ENCODE measurements at places on chromosomes 7 and 10.

- DNase-seq = no peak
Observed at GRCh38 chr7:117072620-117073118, 119.4 kb downstream of the ST7 start.

DNA sequence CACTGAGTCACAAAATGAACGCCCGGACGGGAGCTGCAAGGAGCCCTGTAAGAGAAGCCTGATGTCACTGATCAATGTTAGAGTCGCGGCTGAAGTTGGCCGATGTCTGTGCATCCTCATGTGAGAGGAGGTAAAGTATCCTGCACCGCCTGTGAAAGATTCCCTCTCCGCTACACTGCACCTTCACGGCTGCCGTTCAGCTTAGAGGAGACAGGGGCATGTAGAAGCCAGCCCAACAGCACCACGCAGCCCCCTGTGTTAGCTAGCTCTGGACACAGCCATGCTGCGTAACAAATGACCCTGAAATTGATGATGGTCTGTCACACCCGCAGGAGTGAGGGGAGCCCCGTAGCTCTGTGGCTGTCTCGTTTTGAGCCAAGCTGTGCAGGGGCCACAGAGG lies 81.5 kb upstream of the DIP2C start:
- no peak for DNase-seq

DNA sequence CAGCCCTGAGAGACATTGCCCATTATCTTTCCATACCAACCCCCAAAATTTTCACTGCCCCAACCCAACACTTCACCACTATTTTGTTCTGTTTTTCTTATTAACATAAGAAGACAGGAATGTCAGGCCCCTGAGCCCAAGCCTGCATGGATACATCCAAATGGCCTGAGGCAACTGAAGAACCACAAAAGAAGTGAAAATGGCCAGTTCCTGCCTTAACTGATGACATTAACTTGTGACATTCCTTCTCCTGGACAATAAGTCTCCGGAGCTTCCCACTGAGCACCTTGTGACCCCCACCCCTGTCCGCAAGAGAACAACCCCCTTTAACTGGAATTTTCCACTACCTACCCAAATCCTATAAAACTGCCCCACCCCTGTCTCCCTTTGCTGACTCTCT lies 1076.4 kb upstream of the GHITM start:
- no peak for DNase-seq

- no peak for DNase-seq
Observed at GRCh38 chr10:86918022-86918471, 39.4 kb downstream of the MMRN2 start.

DNA sequence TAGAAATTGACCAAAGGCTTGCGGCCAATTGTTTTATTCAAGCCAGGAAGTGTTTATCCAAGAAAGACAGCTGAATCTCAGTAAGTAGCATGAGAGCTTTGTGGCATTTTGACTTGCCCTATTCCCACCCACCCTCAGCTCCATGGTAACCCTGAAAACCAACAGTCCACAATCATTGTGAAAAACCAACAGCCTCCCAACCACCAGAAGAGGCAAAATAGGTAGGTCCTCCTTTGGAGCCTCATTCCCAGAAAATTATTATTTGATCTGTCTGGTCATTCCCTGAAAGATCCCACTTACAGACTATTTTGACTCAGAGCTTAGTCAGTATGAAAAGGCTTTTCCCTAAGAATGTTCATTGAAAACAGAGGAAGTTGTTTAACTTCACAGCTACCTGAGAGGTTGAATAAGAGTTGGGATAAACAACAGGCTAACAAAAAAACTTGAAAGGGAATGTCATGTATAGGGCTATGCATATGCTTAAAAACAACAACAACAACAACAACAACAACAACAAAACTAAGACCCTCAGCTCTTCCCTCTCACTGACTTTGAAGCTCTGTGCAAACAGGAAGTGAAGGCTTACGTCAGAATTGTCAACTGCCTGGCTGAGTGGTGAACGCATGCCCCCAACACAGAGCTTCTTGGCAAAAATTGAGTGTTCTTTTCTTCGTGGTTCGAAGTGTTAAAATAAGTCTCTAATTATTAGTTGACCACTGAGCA lies 11.2 kb downstream of the KPNA7 start:
- DNase-seq = no peak

- DNase-seq = no peak
Observed at GRCh38 chr10:20871970-20872369, 25.1 kb downstream of the NEBL start.

DNA sequence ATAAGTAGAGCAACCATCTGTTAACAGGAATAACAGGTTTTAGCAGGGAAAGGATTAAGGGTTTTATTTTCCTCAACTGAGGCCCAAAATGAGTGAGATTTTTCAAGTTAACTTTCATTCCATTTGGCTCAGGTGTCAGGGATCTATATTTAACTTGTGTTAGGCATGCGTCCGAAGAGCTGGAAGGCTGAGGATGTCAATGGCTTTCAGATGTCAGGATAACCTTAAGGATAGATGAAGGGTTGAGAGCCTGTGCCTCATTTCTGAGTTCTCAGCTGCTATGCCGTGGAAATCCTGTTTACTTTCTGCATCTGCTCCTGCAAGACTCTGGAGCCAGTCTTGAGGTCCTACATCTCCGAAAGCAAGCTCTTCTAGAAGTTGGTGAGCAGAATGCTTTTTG lies 36.4 kb upstream of the CD36 start:
- DNase-seq = no peak

DNA sequence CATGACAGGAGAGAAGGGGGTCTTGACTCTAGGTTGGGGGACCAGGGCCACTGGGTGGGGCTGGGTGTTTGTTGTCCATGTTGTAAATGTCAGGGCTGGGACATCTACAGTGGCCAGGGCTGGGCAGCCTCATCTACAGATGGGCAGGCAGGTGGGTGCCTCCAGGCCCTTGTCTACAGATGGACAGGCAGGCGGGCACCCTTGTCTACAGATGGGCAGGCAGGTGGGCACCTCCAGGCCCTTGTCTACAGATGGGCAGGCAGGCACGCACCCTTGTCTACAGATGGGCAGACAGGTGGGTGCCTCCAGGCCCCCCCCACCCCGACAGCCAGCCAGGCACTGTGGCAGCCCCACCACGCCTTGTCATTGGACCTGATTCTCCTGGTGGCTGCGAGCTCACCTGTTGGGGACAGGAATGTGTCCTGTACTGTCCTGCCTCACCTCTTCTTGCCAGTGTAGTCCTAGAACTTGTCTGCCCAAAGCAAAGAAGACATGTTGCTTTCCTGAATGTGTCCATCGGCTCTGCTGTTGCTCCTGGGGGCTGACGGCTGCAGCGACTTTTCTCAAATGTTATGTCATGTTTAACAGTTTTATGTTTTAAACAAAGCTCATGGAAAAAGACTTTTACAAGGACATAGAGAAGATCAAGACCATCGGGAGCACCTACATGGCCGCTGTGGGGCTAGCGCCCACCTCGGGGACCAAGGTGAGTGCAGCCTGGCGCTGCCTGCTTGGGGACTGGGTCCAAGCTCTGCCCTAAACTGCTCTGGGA lies 129.9 kb downstream of the ADCY1 start:
- no peak for DNase-seq

DNA sequence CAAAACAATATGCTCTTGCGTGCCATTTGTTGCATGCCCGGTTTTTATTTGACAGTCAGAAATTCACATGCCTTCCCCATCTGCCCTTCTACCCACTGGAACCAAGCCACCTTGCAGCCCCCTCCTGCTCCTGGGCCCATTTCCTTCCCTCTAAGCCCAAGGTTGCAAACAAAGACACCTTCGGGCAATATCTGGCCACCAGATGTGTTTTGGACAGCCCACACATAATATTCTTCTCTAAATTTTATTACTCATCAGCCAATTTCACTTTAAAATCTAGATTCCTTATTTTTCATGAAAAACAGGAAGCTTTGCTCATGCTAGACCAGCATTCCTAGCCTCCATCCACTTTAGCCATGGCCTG lies 18.2 kb upstream of the C10orf105 start:
- peak; percentile 92 for DNase-seq

GRCh38 chr10:101708073-101708472 lies 13.1 kb upstream of the FBXW4 start:
- DNase-seq = no peak

DNA sequence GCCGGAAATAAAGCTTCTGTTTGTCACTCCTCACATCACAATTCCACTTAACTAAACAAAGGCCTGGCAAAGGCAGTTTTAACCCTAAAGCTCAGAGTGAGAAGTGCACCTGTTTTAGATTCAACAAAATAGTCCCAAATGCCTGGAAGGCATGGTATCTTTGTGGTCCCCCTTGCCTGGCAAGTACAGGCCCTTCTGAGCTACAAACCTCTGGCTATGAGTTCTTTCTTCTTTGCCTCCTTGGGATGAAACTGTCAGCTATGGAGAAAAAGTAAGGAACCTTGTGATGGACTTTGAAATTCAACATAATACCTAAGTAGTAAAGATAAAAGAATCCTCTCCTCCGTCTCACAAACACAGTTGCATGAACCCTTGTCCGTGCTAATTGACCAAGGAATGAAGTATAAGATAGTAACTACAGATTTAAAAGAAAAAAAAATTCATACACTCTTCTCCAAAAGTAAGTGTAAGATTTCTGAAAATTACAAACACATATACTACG lies 244.5 kb upstream of the ETV1 start:
- DNase-seq = no peak

DNA sequence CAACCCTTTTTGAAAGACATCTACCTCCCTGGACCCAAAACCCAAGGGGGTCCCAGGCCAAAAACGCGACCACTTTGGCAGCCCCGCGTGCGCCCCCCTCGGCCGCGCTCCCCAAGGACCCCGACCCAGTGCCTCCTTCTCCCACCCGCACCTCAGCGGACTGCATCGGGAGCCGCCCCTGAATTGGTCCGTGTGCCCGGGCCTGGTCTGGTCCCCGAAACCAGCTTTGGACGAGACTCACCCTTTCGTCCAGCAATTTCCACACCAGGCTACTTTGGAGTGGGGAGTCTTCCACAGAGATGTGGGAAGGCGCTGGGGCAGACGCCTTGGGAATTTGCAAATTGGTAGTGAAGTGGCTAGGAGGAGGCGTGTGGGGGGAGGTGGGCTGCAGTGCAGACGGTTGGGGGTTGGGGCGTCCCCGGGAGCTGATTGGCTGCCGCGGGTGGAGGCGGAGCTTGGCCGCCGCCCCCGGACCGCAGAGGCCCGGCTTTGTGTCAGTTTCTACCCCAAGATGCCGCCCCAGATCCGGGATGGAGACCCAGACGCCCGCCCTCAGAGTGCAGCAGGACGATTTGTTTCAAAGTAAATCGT lies 16.9 kb downstream of the TCAF1 start:
- DNase-seq = no peak

GRCh38 chr10:107206833-107207232 lies 42.3 kb upstream of the SORCS1 start:
- no peak for DNase-seq

GRCh38 chr10:92111336-92111939 lies 179.4 kb downstream of the CPEB3 start:
- no peak for DNase-seq

GRCh38 chr7:50595491-50596102 lies 30.4 kb upstream of the DDC start:
- no peak for DNase-seq

DNA sequence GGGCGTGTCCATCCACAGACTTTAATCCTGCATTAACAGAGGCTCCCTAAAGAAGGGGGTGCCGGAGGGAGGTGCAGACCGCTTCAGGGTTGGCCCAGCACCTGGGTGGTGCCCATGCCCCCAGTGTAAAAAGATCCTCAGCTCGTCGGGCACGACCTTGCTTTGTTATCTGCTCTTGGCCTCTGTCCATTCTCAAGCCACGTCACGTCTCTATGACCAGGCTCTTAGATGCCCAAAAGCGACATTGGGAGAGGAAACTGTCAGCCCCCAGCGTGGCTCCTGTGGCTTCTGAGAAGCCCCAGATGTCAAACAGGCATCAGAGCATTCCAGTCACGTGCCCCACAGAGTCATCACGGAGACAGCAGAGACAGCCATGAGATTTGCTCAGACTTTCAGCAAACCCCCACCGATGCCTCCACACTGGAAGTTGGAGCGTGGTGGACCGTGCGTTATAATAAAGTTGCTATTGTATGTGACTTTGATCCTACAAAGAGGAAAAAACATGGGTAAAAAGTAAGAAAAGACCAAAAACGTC lies 55.5 kb downstream of the PTPRN2 start:
- DNase-seq = no peak

- no peak for DNase-seq
Observed at GRCh38 chr10:117370205-117370604, 5.0 kb downstream of the PDZD8 start.

All from BJ (cell line).